Activated CD4-positive, CD25-positive, alpha-beta regulatory T cell treated with anti-CD3 and anti-CD28 coated beads, Interleukin-2, amount 50 U/mL, for 16 hours (primary cell): ENCODE measurements at places on chromosomes 2 and 18.

DNA sequence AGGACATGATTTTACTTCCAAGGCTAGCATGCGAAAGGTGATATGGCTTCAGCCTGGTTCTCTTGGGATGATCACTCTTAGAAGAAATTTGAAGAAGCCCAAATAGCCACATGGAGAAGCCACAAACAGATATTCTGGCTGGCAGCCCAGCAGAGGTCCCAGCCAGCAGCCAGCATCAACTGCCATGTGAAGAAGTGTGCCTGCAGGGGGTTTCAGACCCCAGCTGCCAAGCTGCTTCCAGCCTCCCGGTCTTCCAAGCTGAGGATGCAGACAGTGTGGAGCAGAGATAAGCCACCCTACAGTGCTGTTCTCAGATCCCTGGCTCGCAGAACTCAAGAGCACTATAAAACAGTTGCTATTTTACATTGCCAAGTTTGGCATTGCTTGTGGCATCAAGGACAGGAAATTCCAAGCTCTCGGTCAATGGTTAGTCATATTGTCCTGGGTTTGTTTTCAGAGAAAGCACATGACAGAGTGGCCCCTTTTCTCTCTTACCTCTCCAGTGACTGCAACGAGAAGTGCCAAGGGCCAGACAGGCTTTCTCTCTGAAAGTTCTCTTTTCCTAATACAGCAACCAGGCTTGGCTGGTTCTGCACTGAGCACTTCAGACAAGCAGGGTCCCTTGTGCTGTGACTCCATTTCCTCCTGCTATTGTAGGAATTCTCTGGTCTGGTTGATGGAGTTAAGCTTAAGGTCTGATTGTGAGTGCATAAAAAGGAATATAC lies 223.7 kb downstream of the ANKRD30B start:
- DNase-seq, result no peak

DNA sequence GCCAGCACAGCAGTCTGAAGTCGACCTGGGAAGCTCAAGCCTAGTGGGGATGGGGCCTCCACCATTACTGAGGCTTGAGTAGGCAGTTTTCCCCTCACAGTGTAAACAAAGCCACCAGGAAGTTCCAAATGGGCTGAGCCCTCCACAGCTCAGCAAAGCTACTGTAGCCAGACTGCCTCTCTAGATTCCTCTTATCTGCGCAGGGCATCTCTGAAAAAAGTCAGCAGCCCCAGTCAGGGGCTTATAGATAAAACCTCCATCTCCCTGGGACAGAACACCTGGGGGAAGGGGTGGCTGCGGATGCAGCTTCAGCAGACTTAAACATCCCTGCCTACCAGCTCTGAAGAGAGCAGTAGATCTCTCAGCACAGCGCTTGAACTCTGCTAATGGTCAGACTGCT lies 218.4 kb upstream of the VRK2 start:
- no peak for DNase-seq

GRCh38 chr2:239880396-239880795 lies 144.7 kb downstream of the NDUFA10 start:
- no peak for DNase-seq

DNA sequence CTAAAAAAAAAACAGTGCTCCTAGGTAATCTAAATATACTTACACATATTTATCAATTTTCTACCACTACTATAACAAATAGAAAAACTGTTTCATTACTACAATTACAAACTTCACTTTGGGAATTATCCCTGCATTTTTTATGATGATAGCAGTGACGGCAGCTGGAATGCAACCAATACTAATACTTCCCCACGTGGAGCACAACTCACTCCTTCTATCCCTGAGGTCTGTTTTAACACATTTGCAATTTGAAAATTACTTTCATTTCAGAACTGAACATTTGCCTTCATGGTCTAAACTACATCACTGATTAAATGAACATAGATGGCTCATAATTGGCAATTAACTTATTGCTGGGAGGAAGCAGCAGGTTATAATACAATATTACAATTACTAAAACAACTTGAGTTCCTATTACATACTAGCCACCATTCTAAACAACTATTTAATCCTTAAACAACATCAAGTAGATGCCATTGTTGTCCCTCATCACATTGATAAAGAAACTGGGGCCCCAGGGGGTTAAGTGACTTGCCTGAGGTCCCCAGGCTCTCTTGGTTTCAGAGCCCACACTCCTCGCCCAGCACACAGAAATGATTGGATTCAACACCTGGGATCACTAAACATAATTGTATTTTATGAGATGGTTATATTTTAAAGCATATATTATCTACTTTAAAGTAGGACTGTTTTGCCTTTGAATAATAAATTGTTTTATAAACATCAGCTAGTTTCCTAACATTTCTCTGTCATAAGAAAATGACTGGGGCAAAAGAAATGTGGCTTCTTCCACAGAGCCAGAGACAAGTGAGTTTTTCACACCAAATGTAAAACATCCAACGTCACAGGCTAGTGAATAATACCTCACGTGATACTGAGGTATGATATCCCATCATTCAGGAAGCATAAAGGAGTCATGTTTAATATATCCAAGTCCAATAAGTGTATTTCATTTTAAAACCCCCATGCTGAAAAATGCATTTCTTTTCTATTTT lies 6.2 kb downstream of the COLEC12 start:
- no peak for DNase-seq

DNA sequence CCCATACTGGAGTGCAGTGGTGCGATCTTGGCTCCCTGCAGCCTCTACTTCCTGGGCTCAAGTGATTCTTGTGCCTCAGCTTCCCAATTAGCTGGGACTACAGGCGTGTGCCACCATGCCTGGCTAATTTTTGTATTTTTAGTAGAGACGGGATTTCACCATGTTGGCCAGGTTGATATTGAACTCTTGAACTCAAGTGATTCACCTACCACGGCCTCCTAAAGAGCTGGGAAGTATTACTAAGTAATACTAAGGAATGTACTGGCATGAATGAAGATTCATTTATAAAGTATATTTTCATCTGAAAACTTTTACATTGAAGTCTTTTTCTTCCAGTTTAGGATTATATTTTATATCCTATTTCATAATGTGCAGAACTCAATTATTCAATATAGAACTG lies 38.1 kb downstream of the NUP35 start:
- DNase-seq, result no peak

DNA sequence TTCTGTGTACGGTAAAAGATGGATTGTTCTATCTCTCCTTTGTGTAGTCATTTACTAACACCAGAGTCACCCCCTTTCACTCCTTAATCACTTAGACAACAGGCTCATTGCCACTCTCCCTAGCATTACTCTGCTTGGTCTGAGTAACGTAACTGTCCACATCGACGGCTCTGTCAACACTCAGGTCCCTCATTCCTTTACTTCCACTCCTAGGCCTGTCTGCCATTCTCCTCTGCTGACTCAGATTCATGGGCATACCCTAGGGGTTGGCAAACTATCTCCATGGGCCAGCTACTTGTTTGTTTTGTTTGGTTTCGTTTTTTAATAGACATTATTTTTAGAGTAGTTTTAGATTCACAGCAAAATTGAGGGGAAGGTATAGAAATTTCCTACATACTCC lies 243.9 kb downstream of the NR4A2 start:
- DNase-seq, result no peak

DNA sequence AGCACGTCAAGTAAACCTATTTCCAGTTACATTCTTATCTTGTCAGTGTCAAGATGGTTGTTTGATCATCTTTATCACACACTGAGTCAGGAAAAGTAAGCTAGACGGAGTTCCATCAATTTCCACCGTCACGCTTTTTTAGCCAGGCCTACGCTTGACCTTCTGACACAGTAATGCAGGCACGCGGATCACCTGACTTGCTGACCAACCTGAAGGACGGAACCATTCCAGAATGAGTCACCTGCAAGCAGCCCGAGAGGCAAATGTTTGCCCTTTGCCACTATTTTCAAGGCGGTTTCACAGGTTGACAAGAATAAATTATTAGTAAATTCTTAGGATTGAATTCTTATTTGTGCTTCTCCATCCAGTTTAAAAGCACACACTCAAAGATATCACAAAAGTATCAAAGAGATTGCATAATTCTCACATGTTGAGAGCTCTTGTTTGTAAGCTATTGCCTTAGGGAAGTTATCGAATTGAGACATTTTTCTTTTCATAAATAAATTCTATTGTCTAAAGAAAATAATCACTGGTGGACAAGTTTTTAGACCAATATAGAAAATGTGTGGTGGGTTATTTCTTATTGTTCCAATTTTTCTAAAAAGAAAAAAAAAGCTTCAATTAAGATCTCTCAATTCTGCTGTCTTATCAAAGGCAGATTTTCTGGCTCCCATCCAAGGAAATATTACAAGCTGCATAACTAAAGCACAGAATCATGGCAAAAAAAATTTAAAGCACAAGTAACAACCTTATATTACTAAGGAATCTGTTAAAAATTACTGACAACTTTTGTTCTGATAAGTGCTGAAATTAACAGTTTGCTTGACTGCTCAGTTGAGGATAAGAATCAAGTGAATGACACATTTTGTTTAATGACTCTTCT lies 31.9 kb downstream of the UXS1 start:
- no peak for DNase-seq

GRCh38 chr2:152875701-152876695 lies 157.6 kb downstream of the ARL6IP6 start:
- DNase-seq, result no peak
